ENCODE measurements at places on chromosomes 4 and X.

GRCh38 chrX:123736333-123736921, 3.6 kb upstream of the THOC2 start:
- DNase-seq = no peak

GRCh38 chr4:144872508-144873225, 225.3 kb downstream of the ANAPC10 start:
- no peak for DNase-seq

GRCh38 chr4:162847945-162848549, 318.6 kb downstream of the NAF1 start:
- no peak for DNase-seq

DNA sequence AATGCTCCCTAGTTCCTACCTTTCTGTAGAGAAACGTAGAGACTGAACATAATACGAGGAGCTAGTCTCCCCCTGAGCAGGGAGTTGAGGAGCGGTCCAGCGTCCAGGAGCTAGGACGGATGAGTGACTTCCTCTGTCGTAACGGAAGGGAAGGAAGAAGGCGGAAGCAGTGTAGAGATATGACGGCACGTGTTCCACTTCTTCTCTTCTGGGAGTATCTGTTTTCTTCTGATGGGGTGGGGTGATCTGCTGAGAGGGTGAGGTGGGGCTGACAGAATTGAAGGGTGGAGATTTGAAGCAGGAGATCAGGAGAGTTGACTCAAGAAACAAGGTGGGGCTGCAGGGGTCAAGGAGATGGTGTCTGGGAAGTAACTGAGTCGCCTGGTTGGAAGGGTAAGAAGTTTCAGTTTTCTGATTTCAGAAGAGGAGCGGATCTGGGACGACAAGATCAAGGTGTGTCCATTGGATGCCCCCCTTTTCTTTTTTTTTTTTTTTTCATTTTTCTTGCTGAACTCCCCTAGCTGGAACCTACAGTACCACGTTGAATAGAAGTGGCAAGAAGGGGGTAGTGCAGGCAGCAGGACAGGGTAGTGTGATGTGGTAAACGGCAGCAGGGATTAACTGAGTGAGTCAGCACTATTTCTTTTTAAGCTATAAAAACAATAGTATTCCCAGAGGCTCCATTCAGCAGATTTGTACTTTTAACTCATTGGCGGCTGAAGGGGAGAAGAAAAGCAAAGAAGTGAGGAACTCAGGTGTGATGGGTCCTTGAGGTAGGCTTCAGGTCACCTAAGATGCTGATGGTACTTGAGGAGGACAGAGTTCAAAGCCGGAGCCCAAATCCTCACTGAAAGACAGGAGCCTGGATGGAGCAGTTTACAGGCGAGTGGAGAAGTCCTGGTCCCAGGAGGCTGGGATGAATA, 50.8 kb upstream of the SETD7 start:
- DNase-seq = no peak

DNA sequence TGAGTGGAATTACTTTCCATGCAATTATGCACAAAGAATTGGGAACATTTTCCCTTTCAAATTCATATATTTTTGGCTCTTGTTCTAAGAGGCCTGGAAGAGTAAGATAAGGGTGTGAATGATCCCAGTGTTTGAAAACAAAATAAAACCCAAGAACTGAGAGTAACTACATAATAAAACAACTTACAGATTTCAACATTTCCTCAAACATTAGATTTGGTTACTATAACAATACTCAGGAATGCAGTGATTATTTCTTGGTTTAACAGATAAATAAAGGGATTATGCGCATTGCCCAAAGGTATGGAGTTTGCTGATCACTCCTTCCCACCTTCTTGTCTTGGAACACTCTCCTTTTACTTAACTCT, 292.5 kb downstream of the CAMK2D start:
- DNase-seq = no peak

DNA sequence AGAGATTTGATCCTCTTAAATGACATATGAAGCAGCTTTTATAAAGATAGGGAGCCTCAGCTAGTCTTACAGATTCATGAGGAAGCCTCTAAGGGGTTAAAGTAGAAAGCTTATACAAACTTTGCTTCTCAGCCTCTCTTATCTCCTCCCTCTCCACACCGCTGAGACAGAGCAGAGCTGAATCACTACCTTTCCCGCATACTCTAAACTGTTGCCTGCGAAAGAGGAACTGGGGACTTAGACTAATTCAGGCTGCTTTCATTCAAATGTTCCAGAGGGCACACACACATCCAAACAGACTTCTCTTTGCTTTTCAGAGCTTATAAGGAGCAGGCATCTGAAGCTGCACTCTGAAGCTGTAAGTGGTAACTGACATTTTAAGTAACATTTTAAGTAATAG, at the start of gene SERTM2:
TSS of gene SERTM2 (plus strand) at position 169 of the 400 bp plus-strand sequence. CDS start 7,213 bp downstream, outside the sequence.
- no peak for DNase-seq

Measured in activated CD4-positive, alpha-beta T cell treated with anti-CD3 and anti-CD28 coated beads, Interleukin-2, amount 10 ng/mL, durations not matched to agents 7 days and 5 days (primary cell).